ENCODE measurements at places on chromosomes 6 and 20.
A peak's percentile ranks its signal among the peaks of the same experiment; 100 is the strongest.

- no peak for DNase-seq
Observed at GRCh38 chr6:89082486-89082891, 1.9 kb downstream of the PNRC1 start.

GRCh38 chr20:43915211-43916072, 790 bp downstream of the TOX2 start:
- DNase-seq: no peak

GRCh38 chr6:52922161-52922560, 12.7 kb upstream of the GSTA3 start:
- no peak for DNase-seq

DNA sequence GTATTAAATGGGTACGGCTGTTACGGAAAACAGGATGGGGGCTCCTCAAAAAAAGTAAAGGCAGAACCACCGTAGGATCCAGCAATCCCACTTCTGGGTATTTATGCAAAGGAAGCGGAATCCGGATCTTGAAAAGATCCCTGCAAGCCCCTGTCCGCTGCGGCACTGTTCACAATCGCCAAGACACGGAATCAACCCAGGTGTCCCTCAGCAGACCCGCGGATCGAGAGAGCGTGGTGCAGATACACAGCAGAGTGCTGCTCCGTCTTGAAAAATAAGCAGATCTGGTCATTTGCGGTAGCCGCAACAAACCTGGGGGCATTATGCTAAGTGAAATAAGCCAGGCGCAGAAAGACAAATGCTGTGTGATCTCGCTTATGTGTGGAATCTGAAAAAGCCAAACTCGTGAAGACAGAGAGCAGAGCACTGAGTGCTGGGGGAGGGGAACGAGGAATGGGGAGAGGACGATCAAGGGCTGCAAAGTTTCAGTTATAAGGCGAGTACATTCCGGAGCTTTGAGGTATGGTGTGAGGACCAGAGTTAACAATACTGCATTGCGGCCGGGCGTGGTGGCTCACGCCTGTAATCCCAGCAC, 41.3 kb downstream of the NTSR1 start:
- no peak for DNase-seq

GRCh38 chr6:144528743-144529425, 243.7 kb downstream of the UTRN start:
- no peak for DNase-seq

GRCh38 chr6:52376763-52377162, 14.8 kb downstream of the PAQR8 start:
- no peak for DNase-seq

DNA sequence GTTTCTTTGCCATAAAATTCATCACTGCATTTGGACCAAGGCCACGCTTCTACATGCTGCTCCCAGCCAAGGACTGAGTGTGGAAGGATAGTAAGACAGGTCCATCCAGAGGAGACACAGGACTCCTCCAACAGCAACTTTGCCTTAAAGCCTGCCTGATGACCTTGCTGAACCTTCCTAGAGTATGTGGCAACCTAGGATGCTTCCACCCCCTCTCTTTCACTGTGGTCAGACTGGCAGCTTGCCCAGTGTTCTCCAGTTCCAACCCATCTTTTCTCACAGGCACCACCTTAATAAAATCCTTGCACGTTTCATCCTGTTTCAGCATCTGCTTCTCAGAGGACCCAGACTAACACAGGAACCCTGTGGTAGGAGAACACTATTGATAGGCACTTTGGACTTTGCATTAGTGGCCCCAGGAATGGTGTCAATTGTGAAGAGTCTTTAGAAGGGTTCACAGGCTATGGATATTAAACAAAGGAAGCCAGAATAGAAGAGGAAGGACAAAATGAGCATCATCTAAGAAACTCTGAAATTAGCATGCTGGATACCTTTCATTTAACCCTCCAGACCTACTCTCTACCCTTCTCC, 2.4 kb upstream of the PKHD1 start:
- no peak for DNase-seq

GRCh38 chr6:161111261-161111660, 119.7 kb downstream of the MAP3K4 start:
- DNase-seq: no peak

DNA sequence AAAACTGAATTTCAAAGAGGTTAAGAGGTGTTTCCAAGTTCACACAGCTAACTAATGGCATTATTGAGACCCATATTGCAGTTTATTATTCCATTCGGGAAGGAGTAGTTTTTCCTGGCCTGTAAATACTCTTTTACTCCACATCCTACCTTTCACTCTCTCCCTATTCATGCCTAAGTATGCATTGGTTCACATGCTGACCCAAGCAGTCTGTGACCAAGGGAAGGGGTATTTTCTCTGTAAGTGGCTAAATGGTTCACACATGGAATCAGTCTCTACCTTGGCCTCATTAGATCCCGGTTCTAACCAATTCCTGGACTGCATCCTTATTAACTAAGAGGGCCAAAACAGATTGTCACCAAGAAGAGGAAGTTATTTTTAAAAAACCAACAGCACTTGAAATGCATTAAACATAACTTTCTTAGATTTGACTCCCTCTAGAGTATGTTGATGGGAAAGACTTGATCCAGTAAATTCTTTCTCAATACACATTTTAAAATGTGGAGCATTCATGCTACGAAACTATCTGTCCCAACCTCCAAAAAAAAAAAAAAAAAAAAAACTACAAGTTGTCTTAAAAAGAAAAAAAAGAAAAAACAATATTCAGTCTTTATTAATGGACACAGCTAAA, 17.8 kb upstream of the RSPO3 start:
- no peak for DNase-seq

DNA sequence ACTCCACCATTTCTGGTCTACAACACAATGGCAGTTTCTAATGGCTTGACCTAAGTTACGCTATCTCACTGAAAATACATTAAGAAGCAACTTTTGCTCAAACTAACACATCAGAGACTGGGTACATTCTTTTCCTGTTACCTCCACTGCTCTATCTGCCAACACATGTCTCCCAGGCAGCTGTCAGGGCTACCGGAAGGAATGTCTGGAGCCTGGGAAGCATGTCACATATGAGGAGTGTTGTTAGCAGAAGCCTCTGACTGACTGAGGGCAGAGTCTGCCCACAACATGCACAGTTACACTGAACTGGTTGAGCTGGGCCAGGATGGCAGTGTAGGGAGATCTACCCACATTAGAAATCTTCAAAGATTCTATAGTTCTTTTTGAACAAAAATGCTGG, 264.5 kb downstream of the KIF16B start:
- DNase-seq: no peak

DNA sequence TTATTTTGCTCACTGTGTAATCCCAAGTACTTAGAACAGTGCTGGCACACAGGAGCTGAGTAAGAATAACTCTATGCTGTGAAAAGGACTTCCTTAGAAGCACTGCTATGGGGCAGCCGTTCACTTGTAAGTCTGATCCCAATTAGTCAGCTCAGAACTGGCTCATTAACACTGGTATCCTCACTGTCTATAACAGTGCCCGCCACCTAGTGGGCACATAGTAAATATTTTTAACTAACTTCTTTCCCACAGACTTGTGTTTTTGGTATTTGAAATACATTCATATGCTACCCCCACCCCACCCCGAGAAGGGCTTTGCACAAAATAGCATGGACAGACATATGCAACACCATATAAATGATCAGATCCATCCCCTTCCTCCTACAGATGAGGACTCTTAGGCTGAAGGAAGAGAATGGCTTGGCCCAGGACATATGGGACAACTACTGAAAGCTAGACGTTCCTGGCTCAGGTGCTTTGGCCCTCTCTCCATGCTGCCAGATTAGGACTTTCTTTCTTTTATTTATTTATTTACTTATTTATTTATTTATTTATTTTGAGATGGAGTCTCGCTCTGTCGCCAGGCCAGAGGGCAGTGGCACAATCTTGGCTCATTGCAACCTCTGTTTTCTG, 47.1 kb downstream of the DST start:
- DNase-seq: peak; percentile 12

DNA sequence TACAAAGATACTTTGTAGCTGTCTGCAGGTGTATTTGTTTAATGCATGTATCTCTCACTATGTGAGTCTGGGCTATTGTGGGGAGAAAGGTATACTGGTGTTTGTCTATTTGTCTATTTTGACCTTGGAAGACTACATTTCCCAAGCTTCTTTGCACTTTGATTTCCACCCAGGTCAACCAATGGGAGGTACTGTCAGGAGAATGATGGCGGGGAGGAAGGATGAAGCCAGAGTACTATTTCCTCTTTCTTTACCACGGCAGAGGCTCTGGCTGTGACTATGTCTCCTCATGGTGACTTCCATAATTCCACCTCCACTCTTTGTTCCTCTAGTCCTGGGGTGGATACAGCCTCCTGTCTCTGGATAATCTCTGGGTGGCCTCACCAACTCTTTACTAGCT, 23.1 kb downstream of the LBP start:
- no peak for DNase-seq

- DNase-seq: no peak
Observed at GRCh38 chr6:28167068-28167467, 25.4 kb downstream of the ZKSCAN8 start.
